Fibroblast of gingiva (primary cell): ENCODE measurements at places on chromosomes 3 and 15.

DNA sequence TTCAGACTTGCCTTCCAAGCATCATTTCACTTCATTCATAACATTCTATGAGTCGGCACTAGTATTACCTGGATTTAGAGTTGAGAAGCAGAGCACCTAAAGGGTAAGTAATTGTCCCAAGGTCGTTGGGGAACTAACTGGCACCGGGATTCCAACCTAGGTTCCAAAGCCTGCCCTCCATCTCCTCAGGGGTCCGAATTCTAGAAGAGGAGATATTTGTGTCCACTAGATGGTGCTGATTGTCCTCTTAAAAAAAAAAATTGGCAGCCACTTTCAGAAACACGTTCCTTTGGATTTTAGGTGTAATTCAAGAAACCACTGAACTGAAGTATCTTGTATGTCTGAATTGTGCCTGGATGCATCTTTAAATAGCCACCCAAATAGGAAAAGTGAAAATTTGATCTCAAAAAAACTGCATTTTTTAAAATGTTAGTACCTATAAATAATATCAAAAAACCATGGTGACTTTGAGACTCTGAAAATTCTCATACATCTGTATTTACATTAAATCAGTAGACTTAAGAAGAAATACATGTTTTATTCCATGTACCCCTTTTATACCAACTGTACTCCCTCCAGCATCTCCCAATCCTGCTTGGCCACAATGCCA is 3.9 kb upstream of the FSIP1 start:
- peak; percentile 64 for DNase-seq

DNA sequence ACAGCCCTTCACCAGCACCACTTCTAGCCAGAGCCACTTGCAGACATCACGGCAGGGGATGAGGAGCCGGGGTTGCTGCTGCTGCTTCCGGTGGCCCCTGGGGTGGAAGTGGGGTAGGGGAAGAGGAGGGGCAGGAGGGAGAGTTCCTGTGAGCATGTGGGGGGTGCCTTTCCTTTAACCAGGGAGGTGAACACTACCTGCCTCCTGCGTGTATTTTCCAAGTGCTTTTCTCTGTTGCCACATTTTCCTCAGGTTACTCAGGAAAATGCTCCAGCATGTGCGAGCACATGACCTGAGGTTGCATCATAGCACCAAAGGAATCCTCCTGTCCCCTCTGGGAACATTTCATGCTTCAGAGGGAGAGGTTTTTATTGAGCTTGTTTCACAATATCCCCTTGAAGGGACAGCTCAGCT is 12.2 kb upstream of the SACM1L start:
- peak; percentile 77 for DNase-seq

DNA sequence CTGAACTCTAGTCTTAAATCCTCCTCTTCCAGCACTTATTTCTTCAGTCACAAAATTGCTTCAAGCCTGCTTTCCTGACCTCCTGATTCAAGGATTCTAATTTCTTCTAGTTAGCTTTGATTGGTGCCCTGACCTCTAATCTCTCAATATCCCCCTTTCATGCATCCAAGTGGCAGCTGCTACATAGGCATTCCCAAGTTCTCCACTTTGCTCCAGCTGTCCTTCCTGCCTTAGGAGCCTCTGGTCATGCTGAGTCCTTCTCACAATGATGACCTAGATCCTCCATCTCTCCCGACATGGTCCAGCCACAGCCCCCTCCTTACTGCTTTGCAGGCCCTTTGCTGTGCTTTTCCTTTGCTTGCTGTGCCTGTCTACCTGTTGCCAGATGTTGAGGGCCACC is 347.8 kb upstream of the C2CD4B start:
- DNase-seq = no peak

- no peak for DNase-seq
Observed at GRCh38 chr15:88382482-88382983, 84.7 kb downstream of the MRPL46 start.

DNA sequence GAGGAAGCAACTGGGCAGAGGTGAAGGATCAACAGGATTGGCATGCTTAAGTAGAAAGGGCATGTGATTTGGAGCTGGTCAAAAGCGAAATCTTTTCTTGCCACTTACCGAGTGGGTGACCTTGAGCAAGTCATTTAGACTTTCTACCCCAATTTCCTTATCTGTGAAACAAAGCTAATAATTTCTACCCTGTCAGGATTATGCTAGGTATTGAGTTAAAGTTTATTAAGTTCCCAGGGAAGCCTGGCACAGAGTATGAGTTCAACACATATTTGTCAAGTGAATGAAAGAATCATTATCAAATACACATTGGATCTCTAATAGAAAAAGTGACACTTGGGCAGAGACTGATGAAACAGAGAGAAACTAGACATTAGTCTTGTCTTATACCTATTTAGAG is 66.4 kb upstream of the FRMD4B start:
- no peak for DNase-seq

GRCh38 chr3:10088256-10088655 is 19.8 kb downstream of the FANCD2OS start:
- no peak for DNase-seq

GRCh38 chr3:113698213-113698742 is 1.8 kb upstream of the USF3 start:
- no peak for DNase-seq

- DNase-seq = peak; percentile 74
Observed at GRCh38 chr3:140093742-140094141, 158.8 kb downstream of the CLSTN2 start.

GRCh38 chr3:48435774-48436476 is 4.0 kb downstream of the CCDC51 start:
- DNase-seq = peak; percentile 69

GRCh38 chr3:182122779-182123178 is 411.1 kb downstream of the SOX2 start:
- no peak for DNase-seq

- no peak for DNase-seq
Observed at GRCh38 chr3:133915685-133916658, 20.3 kb upstream of the RAB6B start.

- DNase-seq = no peak
Observed at GRCh38 chr15:66827039-66827697, 125.1 kb downstream of the SMAD6 start.

- no peak for DNase-seq
Observed at GRCh38 chr3:135621184-135621920, 344.2 kb upstream of the PPP2R3A start.
